AG09309 (cell line): ENCODE measurements at places on chromosomes 7 and 10.

- DNase-seq, result no peak
Observed at GRCh38 chr7:17530741-17531421, 232.4 kb downstream of the AHR start.

GRCh38 chr10:110612087-110612486 lies 32.0 kb upstream of the RBM20 start:
- DNase-seq, result no peak

DNA sequence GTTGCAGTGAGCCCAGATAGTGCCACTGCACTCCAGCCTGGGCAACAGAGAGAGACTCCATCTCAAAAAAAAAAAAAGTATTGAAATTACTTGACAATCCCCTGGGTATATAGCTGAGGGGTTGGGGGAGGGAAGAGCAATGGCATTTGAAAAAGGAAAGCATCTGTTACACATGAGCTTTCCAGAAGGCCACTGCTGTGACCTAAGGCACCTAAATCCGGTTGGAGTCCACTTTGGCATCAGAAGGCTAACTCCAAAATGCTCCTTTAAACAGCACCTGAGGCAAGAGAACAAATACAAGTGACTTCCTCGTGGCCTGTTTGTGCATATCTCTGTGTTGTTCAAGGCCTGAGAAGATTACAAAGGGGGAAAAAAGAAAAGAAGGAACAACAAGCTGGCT lies 74.8 kb upstream of the PALS2 start:
- no peak for DNase-seq

DNA sequence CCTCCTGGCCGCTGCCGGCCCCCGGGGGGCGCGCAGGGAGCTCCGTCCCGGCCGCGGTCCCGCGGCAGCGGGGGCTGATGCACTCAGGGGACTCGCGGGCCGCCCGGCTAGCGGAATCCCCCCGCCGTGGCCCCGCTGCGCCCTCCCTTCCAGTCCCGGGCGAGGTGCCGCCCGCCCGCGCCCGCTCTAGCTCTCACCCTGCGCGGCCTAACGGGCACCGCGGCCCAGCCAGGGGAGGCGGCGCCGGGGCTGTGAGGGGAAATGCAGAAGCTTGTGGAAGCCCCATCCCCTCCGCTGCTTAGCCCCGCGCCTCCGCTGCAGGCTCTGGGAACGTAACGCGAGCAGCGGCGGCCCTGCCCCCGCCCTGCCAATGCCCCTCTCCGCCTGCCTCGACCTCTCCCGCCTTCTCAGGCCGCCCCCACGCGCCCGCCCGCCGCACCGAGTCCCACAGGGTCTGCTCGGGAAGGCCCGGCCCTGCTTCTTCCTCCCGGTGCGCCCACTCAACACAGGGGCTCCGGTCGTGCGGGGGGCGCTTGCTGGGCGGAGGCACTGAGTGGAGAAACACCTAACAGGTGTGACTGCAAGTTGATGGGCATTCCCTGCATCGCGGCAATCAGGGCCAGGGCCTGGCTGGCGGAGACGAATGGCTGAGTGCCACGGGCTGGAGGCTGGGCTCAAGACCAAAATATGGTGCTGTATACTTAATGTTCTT lies 384 bp upstream of the TMEM229A start:
- no peak for DNase-seq

- no peak for DNase-seq
Observed at GRCh38 chr10:29255104-29255503, 33.8 kb upstream of the LYZL1 start.

- no peak for DNase-seq
Observed at GRCh38 chr10:132169766-132170560, 16.8 kb upstream of the DPYSL4 start.

DNA sequence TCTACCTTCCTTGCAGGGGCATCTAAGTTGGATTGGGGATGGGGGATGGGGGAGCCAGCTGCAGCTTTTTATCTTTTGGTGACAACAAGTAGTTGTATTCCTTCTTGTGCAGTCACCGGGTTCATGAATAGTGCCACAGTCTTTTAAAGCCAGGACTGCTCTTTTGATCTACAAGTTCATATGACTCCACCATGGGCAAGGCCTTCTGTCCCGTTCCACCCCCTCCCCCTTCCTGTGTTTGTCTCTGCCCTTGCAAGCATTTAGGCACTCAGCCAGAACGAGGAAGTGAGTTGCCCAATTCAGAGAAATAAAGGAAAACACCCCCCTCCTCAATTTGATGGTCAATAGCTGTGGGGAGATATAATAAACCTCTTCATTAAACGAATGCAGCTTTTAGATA lies 44.8 kb upstream of the EGR2 start:
- DNase-seq, result no peak

GRCh38 chr7:29564496-29565223 lies 1.0 kb downstream of the PRR15 start:
- no peak for DNase-seq

- DNase-seq, result no peak
Observed at GRCh38 chr7:26279405-26279804, 12.3 kb upstream of the SNX10 start.

DNA sequence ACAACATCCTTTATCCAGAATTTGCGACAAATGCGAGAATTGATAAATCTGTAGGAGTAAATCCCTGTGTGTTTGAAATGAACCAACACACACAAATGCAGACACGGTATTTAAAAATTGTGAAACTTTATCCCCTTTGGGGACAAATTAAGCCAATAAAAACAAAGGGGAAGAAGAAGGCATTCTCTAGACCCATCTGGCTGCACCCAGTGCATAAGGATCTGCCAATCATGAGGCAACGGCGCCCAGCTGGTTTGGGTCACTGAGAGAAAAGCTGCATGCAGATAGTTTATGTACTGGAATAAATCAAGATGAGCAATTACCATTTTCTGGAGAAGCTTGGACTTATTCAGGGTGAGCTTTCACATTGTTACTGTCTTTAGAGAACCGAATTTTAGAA lies 45.7 kb downstream of the VAX1 start:
- no peak for DNase-seq
